NB4 (cell line): ENCODE measurements at places on chromosomes 2 and 18.

GRCh38 chr18:69954719-69955480 is 7.2 kb upstream of the CD226 start:
- DNase-seq = no peak

DNA sequence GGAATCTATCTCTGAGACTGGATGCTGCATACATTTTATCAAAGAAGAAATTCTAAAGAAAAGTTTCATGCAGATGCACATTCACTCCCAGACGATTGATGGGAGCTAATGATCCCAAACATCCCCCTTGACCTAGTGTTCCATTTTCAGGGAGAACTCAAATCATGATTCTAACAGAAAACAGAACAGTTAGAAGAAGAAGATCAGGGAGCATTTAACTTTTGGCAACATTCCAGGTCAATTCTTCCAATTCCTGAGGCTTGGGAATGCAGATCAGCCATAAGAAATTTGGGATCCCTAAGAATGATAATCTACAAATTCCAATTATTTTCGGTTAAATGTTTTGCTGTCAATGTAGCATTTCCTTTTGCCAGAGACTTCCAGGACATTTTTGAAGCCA is 96.6 kb downstream of the CPO start:
- no peak for DNase-seq

DNA sequence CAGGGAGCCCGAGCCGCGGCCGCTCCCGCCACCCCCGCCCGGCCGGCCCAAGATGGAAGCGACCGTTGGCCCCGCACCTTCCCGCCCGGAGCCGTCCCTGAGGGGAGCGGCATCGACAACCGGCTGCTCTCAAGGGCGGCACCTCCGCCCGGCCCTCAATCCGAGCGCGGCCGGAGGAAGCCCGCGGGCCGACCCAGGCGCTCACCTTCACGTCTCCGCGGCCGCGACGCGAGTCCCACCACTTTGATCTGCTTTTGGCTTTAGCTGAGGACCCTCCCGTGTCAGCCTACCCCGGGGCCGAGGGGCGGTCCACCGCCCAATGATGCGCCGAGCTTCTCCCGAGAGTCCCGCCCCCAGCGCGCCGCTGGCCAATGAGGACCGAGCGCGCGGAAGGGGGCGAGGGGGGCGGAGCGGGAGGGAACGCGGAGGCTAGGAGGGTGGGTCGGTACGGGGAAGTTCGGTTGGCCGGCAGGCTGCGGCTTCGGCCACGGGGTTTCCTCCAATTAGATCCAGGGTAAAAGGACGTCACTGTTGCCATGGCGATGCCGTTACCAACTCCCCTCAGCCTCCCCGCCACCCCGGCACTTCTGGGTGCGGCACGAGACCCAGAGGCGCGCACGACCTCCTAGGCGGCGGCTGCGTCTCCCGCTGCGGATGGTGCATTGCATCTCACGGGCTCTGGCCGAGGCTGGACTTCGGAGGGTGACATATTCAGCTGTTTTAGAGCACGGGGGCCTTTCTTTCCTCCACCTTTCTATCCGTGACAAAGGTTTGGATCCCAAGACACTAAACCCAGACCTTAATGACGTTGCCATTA is at the start of gene YWHAQ:
Gene YWHAQ (minus strand): TSS at position 262 of the 817 bp plus-strand sequence. CDS start 545 bp downstream, outside the sequence.
- DNase-seq = peak; percentile 100

- DNase-seq = peak; percentile 18
Observed at GRCh38 chr18:36296650-36297416, 680 bp upstream of the FHOD3 start.

DNA sequence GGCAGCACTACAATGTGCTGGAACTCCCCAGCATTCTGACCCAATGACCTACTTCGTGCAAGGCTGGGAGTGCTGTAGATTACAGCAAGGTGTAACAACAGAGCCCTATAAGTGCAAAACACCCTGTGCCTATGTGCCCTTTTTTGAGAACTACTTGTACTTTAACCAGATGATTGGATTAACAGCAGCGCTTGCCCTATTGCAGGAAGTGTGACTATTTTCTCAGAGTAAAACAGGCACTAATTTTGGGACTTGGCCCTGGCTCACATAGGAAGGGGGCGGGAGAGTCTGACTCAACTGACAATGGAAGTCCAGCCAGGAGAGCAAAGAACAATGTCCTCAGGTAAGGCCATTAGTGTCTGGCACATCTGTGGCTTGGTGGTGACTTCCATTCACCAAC is 35.6 kb upstream of the RNF125 start:
- DNase-seq = no peak

DNA sequence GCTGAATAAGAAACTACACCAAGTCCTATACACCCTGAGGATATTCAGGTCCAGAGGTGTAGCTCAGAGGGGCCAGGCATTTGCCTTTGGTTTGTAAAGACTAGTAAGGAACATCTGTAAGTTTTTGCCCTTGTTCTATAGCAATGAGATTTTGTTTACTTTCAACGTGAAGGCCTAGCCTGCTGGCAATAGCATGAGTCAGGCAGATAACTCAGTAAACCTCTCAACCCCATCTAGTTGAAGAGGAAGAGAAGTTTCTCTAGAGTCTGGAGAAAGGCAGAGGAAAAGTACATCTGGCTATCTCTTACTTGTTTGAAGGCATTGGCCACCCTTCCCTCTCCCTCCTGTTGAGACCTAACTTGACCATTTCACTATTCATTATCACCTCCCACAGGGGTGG is 70.3 kb upstream of the ZNF521 start:
- no peak for DNase-seq

- peak; percentile 66 for DNase-seq
Observed at GRCh38 chr2:237471438-237472186, 15.4 kb upstream of the MLPH start.

DNA sequence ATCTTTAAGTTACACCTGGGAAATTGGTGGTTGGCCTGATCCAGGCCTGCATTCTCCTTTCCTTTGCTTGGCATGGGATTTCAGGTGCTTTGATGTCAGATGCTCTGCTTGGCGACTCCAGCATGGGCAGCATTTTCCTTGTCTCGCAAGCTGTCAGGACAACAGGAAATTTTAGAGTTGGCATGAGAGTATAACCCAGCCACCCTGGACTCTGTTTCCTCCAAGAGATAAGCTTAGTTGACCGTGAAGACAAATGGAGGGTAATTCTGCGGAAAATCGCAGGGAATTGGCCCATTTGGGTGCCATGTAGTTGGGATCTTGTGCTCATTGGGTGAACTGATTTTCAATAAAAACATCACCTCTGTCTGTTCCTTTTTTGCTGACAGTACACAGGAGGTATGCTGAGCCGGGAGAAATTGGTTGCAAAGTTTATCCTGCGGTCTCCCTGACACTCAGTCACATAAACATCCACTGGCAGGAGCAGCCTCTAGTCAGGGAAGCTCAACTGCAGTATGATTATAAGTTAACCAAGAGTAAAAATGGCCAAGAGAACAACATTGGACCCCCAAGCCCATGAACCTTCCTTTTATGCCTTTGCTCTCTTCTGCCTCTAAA is 409.9 kb downstream of the SETBP1 start:
- no peak for DNase-seq

- DNase-seq = peak; percentile 29
Observed at GRCh38 chr18:26405190-26405801, 143.1 kb downstream of the KCTD1 start.

DNA sequence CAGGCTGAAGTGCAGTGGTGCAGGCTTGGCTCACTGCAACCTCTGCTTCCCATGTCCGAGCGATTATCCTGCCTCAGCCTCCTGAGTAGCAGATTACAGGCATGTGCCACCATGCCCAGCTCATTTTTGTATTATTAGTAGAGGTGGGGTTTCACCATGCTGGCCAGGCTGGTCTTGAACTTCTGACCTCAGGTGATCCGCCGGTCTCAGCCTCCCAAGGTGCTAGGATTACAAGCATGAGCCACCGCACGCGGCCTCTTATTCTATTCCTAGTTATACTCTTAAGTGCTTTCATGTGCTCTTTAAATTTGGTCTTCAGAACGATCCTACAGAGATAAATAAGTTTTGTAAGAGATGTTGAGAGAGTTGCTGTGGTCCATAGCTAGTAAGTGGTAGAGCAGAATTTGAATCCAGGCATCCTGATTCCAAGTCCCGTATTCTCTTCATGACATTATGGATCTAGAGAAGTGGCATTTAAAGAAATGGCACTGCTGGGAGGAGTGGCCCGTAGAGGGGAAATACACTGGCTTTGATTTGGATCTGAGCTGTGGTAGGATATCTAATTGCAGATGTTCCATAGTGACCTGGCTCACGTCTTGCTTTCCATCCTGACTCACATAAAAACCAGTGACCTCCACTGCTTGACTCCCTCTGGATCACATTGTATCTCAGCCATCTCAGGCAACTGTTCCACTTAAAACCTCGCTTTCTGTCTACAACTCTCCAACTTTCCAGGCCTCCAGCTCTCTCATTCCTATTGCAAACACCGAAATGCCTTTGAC is 22.8 kb upstream of the ME2 start:
- DNase-seq = no peak

GRCh38 chr2:137957033-137957432 is 7.2 kb upstream of the HNMT start:
- DNase-seq = no peak

DNA sequence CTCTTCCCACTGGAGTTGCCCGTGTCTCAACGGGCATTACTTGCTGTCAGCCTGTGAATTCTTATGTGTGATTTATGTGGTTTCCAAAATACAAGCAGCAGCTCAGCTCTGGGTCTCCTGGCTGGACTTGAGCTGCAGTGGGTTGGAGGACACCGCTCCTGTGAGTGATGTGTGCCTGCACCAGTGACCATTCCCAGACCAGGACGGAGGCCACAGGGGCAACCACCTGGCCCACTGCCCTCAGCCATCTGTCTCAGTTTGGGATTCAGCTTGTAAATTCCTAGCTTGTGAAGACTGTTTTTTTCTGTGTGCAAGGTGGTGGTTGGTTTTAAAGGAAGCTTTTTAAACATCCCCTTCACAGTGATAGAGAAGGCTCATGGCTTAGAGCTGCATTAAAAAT is 261.0 kb downstream of the BCL2 start:
- DNase-seq = no peak

- DNase-seq = no peak
Observed at GRCh38 chr2:43541165-43541564, 54.7 kb downstream of the THADA start.

DNA sequence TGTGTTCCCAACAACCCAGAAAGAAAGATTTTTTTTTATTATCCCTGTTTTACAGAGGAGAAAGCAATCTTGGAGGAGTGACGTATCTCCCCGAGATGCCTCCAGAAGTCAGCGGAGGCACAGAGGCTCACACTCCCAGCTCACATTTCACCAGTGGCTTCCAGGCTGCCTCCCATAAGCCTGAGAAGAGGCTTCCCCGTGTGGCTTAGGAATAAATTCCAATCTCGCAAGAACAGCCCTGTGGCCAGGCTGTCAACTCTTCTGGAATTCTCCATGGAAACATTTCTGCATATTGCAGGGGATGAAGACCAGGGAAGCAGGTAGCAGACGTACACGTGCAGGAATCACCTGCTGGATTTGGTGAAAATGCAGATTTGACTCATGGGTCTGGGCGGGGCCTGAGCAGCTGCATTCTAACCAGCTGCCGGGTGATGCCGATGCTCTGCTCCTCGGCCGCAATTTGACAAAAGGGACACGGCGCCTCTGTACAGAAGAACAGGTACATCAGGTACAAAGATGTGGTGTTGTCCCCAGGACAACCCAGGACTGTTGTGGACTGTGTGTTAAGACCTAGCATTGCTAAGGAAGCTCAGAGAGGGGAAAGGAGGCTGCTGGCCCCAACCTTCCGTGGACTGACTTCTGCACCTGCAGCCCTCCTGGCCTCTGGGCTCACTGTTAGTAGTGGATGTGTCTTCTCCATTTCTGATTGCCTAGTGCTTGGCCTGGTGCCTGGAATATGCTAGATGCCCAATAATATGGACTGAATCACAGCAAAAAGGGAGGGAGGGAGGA is 114.2 kb upstream of the ID2 start:
- no peak for DNase-seq

DNA sequence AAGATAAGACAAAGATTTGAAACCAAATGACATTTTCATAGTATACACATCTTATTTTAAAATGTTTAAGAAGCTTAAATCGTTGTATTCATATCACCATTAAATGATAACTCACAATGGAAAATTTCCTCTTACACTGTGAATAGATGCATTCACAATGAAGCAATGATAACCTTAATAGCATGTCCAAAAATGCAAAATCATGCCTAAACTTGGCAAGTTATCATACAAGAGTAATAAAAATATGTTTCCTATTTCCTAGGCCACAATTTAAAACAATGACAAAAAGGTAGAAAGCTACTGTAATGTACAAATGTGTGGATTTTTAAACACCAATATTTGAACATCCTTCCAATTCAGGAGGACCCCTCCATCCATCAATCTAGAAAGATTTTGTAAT is 157.4 kb upstream of the GULP1 start:
- no peak for DNase-seq

DNA sequence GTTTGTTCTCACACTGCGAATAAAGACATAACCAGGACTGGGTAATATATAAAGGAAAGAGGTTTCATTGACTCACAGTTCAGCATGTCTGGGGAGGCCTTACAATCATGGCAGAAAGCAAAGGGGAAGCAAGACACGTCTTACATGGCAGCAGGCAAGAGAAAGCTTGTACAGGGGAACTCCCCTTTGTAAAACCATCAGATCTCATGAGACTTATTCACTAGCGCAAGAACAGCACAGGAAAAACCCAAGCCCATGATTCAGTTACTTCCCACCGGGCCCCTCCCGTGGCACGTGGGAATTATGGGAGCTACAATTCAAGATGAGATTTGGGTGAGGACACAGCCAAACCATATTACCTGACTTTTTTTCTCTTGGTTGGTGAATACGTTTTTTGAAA is 51.3 kb downstream of the TMEM247 start:
- no peak for DNase-seq

GRCh38 chr2:70084973-70085710 is 2.1 kb upstream of the PCBP1 start:
- peak; percentile 40 for DNase-seq

GRCh38 chr18:48022531-48023329 is 92.3 kb upstream of the SMAD2 start:
- peak; percentile 90 for DNase-seq

DNA sequence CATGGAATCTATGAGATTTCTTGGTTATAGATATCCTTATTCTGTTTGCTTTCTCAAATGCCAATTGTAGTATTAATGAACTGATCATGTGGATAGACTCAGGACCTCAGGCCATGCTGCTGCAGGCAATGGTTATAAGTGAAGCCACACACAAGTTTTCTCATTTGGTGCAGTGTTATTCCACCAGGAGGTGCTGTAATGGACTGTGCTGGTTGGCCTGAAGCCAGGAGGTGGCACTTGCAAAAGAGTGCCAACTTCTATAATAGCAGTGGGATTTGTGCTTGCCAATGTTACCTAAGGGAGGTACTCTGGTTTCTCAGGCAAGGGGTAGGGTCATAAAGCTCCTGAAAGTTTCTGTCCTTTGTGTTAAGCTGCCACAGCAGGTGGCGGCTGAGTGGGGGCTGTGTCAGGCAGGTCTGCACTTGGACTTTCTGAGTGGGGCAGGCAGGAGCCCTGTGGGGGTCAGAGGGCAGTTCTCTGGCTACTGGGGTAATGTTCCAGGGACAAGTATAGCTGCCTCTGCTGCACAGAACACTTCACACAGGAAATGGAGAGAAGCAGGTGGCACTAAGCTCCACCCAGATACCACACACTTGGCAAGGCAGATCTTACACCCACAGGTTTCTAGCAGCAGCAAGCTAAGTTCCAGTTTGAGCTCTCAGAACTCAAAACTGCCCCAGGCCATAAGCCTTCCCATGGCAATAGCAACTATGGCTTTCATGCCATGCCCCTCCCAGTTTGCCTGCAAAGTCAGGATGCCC is 352.6 kb upstream of the CWC22 start:
- DNase-seq = peak; percentile 17

GRCh38 chr18:77250926-77251729 is 1.5 kb downstream of the GALR1 start:
- no peak for DNase-seq

GRCh38 chr2:1754461-1755170 is 10.3 kb upstream of the PXDN start:
- DNase-seq = no peak
